ENCODE measurements at places on chromosomes 7 and 10.

DNA sequence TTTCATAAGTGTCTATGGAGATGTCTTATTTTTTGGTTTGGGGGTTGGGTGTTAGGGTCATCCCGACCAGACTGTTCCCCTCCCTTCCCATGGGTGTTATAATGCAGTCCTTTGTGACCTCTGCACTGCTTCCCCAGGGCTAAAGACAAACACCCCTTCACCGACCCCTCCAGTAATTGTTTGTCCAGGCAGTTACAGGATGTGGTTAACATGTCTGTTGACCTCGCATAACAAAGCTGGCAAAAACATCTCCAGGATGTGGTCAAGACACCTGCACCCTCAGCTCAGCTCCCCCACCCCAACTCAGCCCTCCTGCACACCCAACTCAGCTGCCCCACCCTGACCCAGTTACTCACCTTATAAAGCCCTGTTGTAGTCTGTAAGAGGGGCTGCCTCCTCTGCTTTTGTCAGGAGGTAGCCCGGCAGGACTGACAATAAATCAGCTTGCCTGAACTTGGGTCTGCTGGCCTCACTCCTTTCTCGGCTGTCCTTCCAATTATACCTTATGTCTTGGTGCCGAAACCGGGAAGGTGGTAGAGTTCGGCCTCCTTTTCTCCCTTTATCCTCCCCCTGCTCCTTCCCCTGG is 102.2 kb downstream of the ZNF92 start:
- DNase-seq: no peak

GRCh38 chr7:158133057-158133456 is 454.6 kb downstream of the PTPRN2 start:
- no peak for DNase-seq

DNA sequence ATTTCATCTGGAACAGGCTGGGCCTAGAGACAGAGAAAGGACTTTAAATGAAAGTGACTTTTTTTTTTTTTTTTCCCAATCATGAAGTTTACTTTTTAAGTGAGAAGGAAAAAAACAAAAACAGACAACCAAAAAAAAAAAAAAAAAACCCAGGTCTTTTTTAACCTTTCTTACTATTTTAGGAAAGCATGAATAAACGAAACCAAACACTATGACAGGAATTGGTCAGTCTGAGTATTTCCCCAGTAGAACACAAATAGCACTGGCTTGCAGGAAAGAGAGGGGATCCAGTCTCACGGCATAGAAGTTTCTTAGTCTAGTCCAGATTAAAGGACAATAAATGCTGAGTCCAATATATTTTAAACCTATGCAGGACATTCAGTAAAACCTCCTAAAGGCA is 180.5 kb upstream of the CCDC6 start:
- no peak for DNase-seq

DNA sequence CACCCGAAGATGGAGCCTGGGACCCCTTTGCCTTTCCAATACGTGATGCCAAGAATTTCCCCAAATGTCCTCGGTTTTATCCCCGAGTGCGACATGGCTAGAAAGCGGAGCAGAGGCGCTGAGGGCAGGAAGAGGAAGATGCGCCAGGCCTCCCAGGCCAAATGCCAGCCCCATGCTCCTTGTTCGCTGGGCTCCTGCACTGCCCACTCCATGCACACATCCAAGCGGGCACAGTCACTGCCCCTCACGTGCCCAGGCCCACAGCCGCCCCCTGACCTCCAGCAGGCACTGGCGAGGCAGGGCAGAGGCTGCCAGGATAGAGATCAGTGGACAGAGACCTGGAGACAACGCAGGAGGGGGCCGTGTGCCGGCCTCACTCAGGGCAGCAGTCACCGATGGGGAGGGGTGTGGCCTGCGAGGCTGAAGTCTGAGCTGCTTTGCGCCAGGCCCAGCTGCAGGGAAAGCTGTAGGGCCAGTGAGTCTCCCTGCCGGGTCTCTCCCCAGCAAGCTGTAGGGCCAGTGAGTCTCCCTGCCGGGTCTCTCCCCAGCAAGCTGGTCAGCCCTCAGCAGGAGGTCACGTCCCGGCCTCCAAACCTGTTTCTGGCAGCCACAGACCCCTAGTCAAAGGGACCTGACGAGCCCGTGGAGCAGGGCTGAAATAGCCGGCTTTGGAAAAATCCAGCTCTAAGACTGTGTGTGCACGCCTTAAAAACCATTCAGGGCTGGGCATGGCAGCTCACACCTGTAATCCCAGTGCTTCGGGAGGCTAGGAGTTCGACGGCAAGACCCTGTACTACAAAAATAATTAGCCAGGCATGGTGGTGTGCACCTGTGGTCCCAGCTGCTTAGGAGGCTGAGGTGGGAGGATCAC is 100.6 kb upstream of the DIP2C start:
- no peak for DNase-seq

GRCh38 chr10:11339013-11339412 is 272.4 kb downstream of the USP6NL start:
- DNase-seq: no peak
